ENCODE measurements at places on chromosomes 3 and 15.

- no peak for DNase-seq
Measured at GRCh38 chr3:38623539-38623938, 25.9 kb downstream of the SCN5A start.

- no peak for DNase-seq
Measured at GRCh38 chr3:46860810-46861604, 2.2 kb downstream of the MYL3 start.

- no peak for DNase-seq
Measured at GRCh38 chr3:122246199-122246598, 62.7 kb downstream of the CASR start.

- no peak for DNase-seq
Measured at GRCh38 chr15:48334260-48334659, 3.0 kb downstream of the DUT start.

DNA sequence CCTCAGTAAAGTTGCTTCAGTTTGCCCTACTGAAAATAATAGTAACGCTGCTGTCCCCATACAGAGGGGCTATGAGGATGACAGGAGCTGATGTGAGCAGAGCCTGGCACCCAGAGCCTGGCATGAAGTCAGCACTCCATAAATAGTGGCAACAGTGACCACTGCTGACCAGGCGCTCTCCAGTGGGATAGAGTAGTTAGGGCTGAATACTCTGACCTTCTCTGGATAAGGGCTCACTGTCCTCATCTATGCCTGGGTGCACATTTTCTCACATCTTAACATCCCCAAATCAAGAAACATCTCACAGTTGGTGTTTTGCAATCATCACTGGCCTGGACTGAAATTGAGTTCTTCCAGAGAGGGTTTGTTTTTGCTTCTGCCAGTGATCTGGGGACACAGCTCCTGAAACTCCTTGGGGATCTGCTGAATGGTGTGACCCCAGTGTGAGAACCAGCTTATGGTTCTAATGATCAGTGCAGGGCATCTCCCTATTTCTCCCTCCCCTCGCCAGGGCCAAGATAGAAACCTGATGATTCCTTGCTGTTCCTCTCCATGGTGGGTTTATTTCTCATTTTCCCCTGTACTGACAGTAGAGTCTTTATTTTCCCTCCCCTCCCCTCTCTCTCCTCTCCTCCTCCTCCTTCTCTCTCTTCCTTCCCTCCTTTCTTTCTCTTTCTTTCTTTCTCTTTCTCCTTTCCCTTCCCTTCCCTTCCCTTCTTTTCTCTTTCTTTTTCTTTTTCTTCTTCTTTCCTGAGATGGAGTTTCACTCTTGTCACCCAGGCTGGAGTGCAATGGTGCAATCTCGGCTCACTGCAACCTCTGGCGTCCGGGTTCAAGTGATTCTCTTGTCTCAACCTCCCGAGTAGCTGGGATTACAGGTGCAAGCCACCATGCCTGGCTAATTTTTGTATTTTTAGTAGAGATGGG lies 3.5 kb upstream of the PCSK6 start:
- DNase-seq: no peak

GRCh38 chr3:80087767-80088166 lies 320.0 kb upstream of the ROBO1 start:
- DNase-seq: peak; percentile 1

DNA sequence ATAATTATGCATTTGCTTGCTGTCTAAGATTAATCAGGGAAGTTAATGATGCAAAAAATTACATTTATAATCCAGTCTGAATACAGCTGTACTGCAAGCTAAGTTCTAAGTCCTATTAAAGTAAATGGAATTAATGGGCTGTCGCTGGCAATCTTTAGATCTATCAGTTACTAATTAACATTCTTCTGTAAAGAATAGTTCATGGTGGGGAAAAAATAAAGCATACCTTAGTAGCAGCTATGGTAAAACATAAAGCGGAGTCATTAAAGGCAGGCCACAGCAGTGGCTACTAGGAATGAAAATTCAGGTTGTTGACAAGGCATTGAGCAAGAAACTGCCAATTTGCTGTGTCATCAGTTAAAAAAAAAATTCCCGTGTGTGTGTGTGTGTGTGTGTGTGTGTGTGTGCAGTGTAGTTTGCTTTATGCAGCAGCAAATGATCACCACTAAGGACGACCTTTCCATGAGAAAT lies 129.8 kb downstream of the ZNF385D start:
- DNase-seq: no peak

GRCh38 chr15:98909968-98910885 lies 97.4 kb downstream of the PGPEP1L start:
- no peak for DNase-seq
